ENCODE measurements at places on chromosomes 1 and 21.

GRCh38 chr1:35683012-35683411 lies 35.7 kb downstream of the C1orf216 start:
- no peak for DNase-seq

GRCh38 chr21:43866659-43867331 lies 1.8 kb downstream of the AGPAT3 start:
- no peak for DNase-seq

- DNase-seq, result no peak
Measured at GRCh38 chr1:27727126-27727525, 1.4 kb downstream of the FAM76A start.

GRCh38 chr1:220119043-220119512 lies 25.1 kb downstream of the IARS2 start:
- no peak for DNase-seq

GRCh38 chr1:162404550-162405160 lies 7.3 kb downstream of the SH2D1B start:
- no peak for DNase-seq

- DNase-seq, result no peak
Measured at GRCh38 chr1:6474815-6475282, 8.9 kb upstream of the TNFRSF25 start.

- peak; percentile 47 for DNase-seq
Measured at GRCh38 chr1:233295237-233295974, at the start of gene PCNX2. Gene PCNX2 (minus strand): TSS chr1:233295725. CDS start chr1:233295478, 247 bp downstream.

- DNase-seq, result peak; percentile 50
Measured at GRCh38 chr1:161198194-161198896, 509 bp downstream of the ADAMTS4 start.

GRCh38 chr1:170929412-170929834 lies 5.9 kb upstream of the MROH9 start:
- no peak for DNase-seq

- peak; percentile 40 for DNase-seq
Measured at GRCh38 chr1:107669996-107670395, 295.0 kb downstream of the VAV3 start.

DNA sequence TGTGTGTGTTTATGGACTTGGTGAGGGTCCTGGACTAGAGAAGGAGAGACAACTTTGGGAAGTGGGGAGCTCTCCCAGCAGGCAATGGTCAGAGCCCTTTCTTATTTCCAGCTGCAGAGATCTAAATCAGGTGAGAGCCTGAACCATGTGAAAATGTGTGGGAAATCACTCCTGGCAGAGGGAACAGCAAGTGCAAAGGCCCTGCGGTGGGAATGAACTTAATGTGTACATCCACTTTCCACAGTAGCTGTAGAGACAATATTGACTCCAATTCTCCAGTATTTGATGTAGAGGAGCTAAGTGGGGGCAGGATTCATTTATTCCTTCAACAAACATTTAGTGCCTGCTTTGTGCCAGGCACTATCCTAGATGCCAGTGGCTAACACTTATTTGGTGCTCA lies 14.7 kb upstream of the POU3F1 start:
- DNase-seq, result no peak

DNA sequence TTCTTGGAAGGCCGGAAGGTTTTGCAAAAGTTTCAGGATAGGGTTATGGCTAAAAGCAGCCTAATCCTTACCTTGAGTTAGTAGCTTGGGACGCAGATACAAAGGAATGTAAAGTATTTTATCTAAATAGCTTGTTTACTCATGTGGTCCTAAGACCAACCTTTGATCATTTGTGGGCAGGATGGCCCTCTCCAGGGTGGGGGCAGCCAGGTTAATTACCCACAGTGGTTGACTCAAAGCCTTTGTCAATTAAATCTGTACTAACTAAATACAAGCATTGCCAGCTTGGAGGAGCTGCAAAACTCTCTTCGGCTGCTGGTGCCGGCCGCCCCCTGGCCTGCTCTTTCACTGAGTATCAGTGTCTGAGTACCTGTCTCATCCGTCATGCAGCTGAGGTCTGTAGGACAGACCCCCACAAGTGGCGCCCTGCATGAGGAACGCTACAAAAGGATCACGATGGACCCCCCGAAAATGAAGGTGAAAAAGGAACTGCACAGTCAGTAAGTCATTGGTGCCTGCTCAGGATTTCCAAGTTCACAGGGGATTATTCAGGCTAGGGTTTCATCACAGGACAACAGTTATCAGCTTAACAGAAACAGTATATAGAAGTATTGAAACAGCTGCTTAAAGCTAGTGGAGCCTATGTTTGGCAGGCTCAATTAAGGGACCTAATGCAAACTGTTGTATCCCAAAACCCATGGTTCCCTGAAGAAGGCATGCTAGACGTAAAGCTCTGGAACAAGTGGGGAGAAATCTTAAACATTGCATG lies 212.5 kb upstream of the MAP1LC3C start:
- no peak for DNase-seq

GRCh38 chr1:6599141-6599975 lies 3.3 kb downstream of the KLHL21 start:
- DNase-seq, result no peak

- no peak for DNase-seq
Measured at GRCh38 chr1:235098547-235098946, 30.1 kb downstream of the TOMM20 start.

DNA sequence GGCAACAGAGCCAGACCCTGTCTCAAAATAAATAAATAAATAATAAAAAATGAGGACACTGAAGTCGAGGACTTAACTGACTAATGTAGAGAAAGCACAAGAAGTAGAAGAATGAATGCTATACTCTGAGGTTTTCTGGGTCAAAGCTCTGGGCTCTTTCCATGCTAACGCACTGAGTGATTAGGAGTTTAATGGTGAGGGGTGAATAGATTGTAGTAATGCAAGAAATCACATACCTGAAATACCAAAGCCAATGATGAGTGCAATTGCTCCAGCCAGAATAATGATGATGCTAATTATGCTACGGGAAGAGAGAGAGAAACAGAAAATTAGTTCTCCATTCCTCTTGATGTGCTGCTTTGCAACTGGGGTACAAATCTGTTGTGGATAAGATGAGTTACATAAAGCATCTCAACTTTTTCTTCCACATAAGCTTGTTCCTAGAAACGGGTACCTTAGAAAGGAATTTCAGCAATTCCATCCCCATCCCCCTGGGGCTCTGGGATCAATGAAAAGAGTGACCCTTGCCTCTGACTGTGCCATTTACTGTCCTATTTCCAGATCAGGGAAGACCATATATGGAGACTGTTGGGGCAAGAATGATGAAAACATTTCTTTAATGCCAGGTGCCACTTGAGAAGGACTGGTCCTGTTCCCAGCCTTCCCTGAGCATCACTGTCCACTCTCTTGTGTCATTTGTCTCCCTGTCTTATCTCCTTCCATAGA lies 40.7 kb downstream of the VTCN1 start:
- DNase-seq, result no peak

Measured in uterus (tissue), 4 donors.